Endodermal cell (in vitro differentiated cells): ENCODE measurements at places on chromosomes 12 and 14. TPM values are rescaled to one million over a fixed set of nuclear protein-coding genes. Genes with fewer than 3 reads are reported as not detected.
A peak's percentile ranks its signal among the peaks of the same experiment; 100 is the strongest.

DNA sequence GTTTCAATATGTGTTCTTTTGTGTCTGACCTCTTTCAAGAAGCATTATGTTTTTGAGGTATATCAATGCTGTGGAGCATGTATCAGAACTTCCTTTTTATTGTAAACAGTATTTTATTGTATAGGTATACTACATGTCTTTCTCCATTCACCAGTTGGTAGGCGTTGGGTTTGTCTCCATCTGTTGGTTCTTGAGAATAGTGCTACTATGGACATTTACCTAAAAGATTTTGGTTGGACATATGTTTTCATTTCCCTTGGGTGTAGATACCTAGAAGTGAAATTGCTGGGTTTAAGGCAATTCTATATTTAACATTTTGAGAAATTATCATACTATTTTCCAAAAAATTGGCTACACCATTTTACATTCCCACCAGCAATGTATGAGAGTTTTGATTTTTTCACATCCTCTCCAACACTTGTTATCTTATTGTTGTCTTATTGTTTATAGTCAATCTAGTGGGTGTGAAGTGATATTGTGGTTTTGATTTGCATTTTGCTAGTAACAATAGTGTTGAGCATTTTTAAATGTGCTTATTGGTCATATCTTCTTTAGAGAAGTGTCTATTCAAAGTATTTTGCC is 409.2 kb downstream of the IPO8 start:
- DNase-seq: no peak
- no peaks in the 10 kb centered on the region for H3K4me1 ChIP-seq
- H3K27ac ChIP-seq: no peak overlapping the region
- no peak overlapping the region for H3K4me3 ChIP-seq
- H3K27me3 ChIP-seq: no peaks in the 10 kb centered on the region

FAM181A gene
- total RNA-seq: not detected in 2 replicates

GRCh38 chr12:131618303-131618658 is 92.6 kb upstream of the SFSWAP start:
- H3K4me1 ChIP-seq: peaks cover 7% of the 10 kb centered on the region
- no peaks in the 10 kb centered on the region for H3K27me3 ChIP-seq
- no peak overlapping the region for H3K4me3 ChIP-seq
- peak; percentile 93 for DNase-seq
- no peak overlapping the region for H3K27ac ChIP-seq
- no peaks in the 10 kb centered on the region for H3K36me3 ChIP-seq

DNA sequence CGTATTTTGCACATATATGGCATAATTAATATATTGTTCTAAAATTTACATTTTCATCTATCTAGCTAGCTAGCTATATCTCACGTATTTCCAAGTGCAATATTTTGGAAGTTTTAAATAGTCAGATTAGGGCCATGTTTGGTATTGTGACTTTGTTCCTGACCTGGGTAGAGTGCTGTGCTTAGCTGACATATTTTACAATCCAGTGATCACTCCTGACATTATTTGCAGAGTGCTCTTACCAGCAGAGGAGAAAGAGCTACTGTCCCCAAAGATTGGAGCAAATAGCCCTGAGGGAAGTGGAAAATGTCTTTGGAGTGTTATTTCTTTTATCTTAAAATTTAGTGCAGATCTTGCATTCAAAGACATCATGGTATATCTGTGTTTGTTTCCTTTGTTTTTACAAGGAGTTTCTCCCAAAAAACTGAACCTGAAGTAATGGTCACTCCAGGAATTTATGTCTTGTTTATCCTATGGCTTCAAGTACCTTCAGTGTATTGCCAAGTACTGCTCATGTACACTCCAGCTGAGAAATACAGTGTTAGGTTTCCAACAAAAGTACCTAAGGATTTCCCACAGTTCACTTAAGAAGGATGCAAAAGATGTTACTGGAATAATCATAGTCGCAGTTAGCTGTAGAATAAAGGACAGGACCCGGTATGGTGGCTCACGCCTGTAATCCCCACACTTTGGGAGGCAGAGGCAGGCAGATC is 49.4 kb upstream of the PSMA6 start:
- H3K27me3 ChIP-seq: no peaks in the 10 kb centered on the region
- DNase-seq: no peak
- H3K4me1 ChIP-seq: peaks cover 7% of the 10 kb centered on the region
- no peak overlapping the region for H3K27ac ChIP-seq
- H3K36me3 ChIP-seq: peaks cover 15% of the 10 kb centered on the region

SIX6 gene
- total RNA-seq: not detected in 3 replicates

GRCh38 chr12:7892186-7892980 is 19.7 kb upstream of the SLC2A14 start:
- H3K27me3 ChIP-seq: no peaks in the 10 kb centered on the region
- DNase-seq: peak; percentile 74
- H3K27ac ChIP-seq: no peak overlapping the region
- H3K36me3 ChIP-seq: no peaks in the 10 kb centered on the region

ESR2 gene
- 0.08 to 0.66 TPM (median 0.52 TPM) in 3 replicates for total RNA-seq

DNA sequence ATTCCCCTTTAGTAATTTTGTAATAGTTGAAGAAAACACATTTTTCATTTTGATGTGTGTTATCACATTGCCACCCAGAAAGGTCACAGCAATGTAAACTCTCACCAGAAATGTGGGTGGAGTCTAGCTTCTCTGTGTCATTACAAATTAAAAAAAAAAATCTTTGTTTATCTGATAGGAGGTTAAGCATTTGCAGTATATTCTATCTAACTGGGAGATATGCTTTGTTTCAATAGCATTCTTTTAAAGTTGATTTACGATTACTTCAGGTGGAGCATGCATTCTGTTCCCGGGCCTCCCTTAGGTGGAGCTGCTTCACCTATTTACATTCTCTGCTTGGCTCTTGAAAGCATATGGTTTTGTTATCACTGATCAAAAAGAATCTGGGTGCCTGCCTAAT is 7.8 kb downstream of the ADIPOR2 start:
- H3K4me3 ChIP-seq: no peak overlapping the region
- no peaks in the 10 kb centered on the region for H3K27me3 ChIP-seq
- H3K27ac ChIP-seq: no peak overlapping the region
- DNase-seq: no peak

GRCh38 chr14:55446127-55446736 is 5.8 kb upstream of the TBPL2 start:
- peaks cover 9% of the 10 kb centered on the region for H3K4me1 ChIP-seq
- no peak overlapping the region for H3K4me3 ChIP-seq
- no peaks in the 10 kb centered on the region for H3K27me3 ChIP-seq
- H3K36me3 ChIP-seq: no peaks in the 10 kb centered on the region
- no peak overlapping the region for H3K27ac ChIP-seq
